ENCODE measurements at places on chromosomes 6 and 20.
A peak's percentile ranks its signal among the peaks of the same experiment; 100 is the strongest.

DNA sequence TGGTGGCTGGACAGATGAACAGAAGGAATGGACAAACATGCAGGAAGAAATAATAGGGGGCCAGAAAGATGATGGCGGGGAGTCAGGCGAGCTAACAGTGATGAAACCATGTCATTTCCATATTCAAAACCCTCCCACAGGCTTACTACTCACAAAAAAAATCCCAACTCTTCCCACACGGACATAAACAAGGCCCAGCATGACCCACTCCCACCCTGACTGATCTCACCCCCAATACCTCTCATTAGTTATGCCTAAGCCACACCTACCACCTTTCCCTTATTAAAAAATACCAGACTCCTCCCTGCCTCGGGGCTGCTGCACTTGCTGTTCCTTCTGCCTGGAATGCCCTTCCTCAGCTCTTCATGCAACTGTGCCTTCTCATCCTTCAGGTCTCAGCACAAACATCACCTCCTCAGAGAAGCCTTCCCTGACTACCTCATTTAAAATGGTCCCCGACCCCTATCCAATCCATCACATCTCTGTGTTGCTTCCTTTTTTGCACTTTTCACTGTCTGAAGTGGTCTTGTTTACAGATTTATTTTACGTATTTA, 145.8 kb downstream of the PREX1 start:
- no peak for DNase-seq

DNA sequence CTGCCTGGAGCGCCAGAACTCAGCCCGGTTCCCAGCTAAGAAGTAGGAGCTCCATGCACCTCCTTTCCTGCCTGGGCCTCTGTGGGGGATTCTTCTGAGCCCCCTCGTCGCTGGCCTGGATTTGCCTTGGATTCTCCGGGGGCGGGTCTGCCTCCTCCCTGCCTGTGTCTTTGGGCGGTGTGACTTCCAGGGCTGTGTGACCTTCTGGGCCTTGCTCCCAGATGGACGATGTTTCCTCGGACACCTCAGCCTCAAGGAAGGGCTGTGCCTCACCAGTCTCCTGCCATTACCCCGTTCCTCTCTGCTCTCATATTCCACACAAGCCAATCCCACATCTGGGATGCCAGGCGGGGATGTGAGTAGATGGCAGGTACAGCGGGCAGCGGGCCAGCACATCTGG, 76.8 kb downstream of the ERMARD start:
- no peak for DNase-seq

GRCh38 chr20:4109307-4109940, 94.1 kb upstream of the RNF24 start:
- DNase-seq = no peak

- DNase-seq = no peak
Observed at GRCh38 chr6:42049948-42050296, 402 bp upstream of the TAF8 start.

DNA sequence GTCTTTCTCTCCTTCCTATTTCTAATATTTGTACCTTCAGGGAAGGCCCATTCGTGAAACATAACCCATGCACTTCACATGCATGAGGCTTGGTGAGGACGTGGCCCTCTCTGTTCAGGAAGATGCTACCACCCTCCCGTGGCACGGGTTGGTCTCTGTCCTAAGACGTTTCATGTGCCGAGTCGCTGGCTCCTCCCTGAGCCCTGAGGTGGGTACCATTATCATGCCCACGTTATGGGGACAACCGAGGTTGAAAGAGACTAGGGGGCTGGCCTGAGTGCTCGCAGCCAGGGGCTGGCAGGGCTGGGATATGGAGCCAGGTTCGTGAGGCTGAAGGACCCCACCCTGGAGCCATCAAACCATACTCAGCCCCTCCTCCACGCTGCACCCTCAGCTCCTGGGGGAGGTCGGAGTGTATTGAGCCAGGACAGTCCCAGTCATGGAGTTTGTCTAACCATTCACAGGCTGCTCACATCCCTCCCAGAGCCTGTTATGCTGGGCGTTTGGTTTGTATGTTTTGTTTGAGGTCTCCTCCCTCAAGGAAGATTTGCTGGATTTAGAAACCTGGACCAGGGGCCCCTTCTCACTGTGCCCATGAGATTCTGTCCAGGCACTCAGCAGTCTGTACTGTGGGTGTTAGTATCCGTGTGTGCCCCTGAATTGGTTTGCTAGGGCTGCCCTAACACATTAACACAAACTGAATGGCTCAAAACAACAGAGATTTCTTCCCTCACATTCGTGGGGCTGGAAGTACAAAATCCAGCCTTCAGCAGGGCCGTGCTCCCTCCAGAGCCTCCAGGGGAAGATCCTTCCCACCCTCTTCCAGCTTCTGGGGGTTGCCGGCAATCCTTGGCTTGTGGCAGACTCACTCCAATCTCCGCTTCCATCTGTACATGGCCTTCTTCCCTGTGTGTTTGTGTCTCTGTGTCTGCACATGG, 88.3 kb downstream of the ANKRD60 start:
- DNase-seq = no peak

DNA sequence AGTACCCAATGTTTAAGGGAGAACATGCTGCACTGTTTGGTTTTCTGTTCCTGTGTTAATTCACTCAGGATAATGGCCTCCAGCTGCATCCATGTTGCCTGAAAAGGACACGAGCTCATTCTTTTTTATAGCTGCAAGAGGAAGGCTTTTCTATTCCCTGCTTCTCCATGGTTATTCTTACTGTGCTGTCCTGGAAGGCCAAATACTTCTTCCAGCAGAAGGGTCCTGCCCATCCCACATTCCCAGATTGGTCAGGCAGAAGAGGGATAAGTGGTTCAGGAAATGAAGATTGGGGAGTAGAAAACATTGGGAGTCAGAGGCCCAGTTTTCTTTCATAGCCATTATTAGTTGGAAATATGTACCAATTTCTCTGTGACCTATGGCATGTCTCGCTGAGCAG, 122.4 kb downstream of the TCP11 start:
- DNase-seq = no peak

DNA sequence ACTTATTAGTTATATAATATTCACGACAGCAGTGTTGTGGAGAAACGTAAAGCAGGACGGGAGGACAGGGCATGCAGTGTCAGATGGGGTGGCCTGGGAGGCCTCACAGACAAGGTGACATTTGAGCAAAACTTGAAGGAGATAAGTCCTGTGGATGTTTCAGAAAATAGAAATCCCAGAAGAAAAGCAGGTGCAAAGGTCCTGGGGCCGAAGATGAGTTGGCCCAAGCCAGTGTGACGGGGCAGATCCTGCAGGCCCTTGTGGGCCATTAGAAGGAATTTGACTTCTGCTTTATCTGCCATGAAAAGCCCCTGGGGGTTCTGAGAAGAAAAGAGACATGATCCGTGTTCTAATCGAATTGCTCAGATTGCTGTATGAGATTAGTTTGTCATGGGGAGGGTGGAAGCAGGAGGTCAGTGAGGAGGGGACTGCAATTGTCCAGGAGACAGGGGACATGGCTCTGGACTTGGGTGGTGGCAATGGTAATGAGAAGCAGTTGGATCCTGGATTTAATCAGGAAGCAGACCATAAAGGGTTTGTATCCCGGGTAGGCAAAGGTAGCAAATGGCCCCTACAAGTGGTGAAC, 437.4 kb upstream of the SULF2 start:
- DNase-seq = no peak

- no peak for DNase-seq
Observed at GRCh38 chr6:42269553-42269952, 51.9 kb upstream of the MRPS10 start.

GRCh38 chr6:25173951-25174474, 105.2 kb upstream of the CARMIL1 start:
- DNase-seq = no peak

GRCh38 chr6:6191476-6191875, 129.0 kb downstream of the F13A1 start:
- DNase-seq = peak; percentile 17

GRCh38 chr6:116287689-116288282, 8.1 kb upstream of the TSPYL1 start:
- no peak for DNase-seq

GRCh38 chr6:35017411-35018181, 123.5 kb downstream of the TCP11 start:
- no peak for DNase-seq

- no peak for DNase-seq
Observed at GRCh38 chr6:44676826-44677433, 289.4 kb downstream of the CDC5L start.

- DNase-seq = no peak
Observed at GRCh38 chr6:154012852-154013251, 26.2 kb upstream of the OPRM1 start.

GRCh38 chr6:51951924-51952323, 135.5 kb downstream of the PKHD1 start:
- no peak for DNase-seq

GRCh38 chr20:24610341-24611115, 141.1 kb downstream of the SYNDIG1 start:
- no peak for DNase-seq

- no peak for DNase-seq
Observed at GRCh38 chr6:35436071-35436857, 15.9 kb upstream of the FANCE start.

- no peak for DNase-seq
Observed at GRCh38 chr6:15184441-15184861, 61.4 kb upstream of the JARID2 start.

DNA sequence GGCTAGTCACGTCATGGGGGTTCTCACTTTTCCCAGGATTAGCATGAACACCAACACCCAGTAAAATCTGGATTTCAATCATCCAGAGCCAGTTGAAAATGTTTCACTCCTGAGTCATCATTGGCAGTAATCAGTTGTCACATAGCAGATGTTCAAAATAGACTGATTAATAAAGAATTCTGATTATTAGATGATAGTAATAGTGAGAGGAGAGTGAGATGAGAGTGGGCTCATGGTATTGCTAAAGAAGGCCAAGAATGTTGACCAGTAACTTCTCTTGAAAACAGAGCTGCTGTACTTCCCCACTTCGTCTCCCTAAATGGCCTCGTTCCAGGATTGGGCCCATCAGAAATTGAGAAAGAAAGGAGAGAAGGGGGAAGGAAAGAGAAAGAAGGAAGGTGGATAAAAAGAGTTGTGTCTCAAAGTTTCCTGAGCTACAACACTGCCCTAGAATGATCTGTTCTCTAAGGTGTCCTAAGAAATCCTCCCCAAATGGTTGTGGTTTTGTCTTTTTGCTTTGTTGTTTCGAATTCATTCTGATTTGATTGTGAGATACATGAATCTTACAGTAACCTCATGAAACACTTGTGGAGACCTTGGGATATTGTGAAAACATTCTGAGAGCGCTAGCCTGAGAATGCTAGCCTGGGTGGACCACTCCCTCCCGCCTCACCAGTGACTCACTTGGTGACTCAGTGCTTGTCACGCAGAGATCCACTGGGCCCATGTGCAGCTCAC, 502.2 kb upstream of the JARID2 start:
- DNase-seq = no peak

DNA sequence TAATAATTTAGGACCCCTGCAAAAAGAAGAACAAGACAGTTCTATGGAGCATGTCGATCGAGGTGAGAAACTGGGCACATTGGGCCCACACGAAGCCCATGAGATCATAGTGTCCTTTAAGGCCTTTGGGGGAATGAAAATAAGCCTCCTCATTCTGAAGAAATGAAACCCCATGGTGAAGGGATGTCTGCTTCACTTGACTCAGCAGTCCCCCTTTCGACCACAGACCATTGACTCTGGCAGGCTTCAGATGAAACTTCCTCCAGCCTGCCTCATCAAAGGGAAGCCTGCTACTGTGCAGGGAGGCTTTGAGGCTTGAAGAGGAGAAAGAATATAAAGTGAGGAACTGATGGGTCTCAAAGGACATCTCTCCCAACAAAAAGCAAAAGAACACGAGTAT, 144.2 kb upstream of the FBXL4 start:
- DNase-seq = no peak

GRCh38 chr6:63346217-63346835, 26.5 kb upstream of the LGSN start:
- DNase-seq = no peak
